Lung microvascular endothelial cell (primary cell): ENCODE measurements at places on chromosomes 6 and 20. TPM values are rescaled to one million over a fixed set of nuclear protein-coding genes. Genes with fewer than 3 reads are reported as not detected.

DNA sequence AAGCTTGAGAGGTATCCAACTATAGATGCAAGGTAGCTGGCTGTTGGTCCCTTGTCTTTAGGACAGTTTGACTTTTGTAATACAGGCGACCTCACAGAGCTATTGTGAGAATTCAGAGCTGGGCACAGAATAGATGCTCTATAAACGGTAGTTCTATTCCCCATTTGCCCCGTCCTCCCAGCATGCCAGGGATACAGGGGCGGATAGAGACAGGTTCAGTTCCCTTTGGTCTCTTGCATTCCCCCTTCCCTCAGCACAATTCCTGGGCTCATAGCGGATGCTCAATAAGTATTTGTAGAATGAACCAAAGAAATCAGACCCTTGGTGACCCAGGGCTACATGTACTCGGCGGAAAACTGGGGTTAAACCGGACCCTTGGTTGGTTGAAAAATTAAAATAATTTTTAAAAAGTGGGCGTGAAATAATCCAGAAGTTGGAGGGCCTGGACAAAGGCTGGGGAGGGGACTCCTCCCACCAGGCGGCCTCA, 707 bp upstream of the TOP1 start:
- DNase-seq: no peak

The TOMM34 gene
- 13.7 and 15.1 TPM in 2 replicates for total RNA-seq

DNA sequence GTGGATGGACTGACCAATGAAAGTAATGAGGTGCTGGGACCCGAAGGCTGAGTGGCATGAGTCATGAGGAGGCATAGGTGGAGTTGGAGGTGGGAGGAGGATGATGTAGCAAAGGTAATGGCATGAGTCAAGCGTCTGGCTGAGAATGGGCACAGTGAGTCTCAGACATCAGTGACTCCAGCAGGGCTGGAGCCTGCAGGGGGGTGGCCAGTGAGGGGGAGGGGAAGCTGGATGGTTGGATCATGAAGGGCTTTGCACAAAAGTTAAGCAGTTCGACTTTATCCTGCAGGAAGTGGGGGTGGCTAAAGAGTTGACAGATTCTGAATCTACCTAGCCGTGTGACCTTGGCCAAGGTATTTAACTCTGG, 99.0 kb upstream of the IYD start:
- DNase-seq: no peak

- no peak for DNase-seq
Observed at GRCh38 chr6:5671601-5672559, 334.8 kb downstream of the NRN1 start.

- no peak for DNase-seq
Observed at GRCh38 chr6:37974381-37974780, 154.9 kb downstream of the ZFAND3 start.

The C20orf141 gene
- total RNA-seq: not detected in 2 replicates
